ENCODE measurements at places on chromosomes 2 and 18.

DNA sequence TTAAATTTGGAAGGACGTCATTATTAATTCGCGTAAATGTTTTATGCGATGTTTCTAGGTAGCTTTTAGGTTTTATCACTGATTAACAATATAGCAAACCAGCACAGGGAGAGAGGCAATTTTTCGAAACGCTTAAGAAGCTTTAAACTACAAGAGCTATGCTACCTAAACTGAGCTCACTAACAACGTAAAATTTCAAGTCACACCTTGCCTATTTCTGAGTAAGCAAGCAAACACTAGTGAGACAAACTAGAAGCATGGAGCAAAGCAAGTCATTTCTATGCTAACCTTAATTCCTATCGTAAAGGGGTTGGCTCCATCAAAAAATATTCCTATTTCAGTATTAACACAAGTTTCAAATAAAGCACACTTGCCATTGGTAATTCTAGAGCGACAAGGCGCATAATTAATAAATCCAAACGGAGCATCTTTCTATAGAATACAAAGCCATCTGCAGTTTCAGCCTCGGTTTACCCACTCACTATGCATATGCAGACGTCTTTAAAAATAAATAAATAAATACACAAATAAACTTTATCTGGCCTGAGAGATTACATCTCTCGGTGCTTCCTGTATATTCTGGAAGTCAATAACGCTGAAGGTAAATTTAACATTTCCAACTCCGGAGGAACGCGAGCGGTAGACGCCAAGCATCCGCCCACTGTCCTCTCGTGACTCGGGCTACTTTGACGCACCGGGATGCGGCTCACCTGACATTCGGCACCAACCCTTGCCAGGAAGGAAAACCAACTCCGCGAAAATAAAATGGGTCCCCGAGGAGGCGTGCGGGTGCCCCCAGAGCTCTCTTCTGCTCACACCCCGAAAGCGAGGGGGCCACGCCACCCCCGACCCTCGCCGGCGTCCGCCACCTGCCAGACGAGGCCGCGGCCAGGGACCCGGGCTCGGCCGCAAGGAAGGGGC lies 947 bp downstream of the ITSN2 start:
- peak; percentile 67 for DNase-seq

GRCh38 chr2:8456151-8457091 lies 225.4 kb upstream of the ID2 start:
- peak; percentile 42 for DNase-seq

GRCh38 chr2:197386242-197386641 lies 48.6 kb downstream of the SF3B1 start:
- DNase-seq = no peak

DNA sequence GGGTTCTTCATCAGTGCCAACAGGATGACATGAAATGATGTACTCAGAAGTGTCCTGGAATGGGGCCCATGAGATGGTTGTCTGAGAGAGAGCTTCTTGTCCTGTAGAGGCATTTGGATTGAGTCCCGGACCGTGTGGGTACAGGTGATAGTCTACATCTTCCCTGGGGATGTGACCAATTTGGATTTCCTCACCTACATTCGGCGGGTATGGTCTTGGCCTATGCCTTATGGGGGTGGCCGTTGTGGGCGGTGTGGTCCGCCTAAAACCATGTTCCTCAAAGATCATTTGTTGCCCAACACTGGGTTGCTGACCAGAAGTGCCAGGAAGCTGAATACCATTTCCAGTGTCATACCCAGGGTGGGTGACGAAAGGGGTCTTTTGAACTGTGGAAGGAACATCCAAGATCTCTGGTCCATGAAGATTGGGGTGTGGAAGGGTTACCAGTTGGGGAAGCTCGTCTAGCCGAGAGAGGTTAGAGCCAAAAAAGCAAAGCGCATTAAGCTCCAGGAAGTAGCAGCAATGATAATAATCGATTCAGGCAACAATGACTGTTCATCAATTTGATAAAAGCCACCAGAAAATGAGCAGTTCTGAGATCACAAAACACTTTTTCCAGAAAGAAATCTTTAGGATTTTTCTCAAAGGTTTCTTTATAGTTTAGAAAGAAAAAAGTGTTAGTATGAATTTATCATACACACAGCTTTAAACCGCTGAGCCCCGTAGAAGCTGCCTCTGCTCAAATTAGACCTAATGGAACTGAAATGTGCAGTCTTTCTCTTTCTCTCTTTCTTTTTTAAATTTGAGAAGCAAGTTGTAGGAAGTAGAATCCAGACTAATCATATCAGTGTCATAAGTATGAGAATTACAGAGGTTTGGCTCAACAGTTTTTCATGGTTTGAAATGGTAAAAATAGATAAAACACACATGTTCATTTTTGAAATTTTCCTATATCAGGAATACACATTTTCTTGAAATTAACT lies 60.3 kb downstream of the ATIC start:
- no peak for DNase-seq

DNA sequence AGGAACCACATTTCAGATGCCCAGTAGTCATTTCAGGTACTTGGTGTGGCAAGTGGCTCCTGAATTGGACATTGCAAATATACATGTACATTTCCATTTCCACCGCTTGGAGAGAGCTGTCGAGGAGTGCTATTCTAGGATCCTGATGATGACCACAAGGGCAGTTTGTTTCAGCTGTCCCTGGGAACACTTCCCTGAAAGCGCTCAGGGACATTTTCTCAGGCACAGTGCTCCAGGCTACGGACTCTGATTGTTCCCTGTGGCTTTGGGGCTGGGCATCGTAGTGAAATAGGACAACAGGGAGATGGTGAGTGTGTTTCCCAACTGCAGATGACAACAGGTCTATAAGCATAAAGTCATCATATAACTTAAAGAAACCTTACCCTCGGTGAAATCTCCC lies 3.1 kb downstream of the DBI start:
- no peak for DNase-seq

GRCh38 chr18:38456253-38456652 lies 890.7 kb upstream of the CELF4 start:
- no peak for DNase-seq

DNA sequence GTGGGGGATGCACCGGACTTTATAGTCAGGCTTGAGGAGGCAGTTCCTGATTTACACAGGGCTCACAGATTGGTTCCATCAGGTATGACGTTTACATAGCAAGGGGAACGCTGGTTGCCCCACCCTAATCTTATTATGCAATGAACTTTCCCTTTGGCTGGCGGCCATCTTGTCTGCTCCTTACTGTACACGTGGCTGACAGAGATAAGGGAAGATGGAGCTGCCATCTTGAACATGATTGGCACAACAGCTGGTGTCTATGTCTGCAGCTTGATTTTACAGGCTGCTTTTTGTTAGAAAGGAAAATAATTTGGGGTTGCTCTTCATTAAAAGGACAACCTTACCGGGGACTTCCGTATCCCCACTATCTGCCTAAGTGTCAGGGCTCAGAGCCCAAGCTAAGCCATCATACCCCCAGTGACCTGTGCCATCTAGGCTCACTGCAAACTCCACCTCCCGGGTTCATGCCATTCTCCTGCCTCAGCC lies 33.5 kb upstream of the ATG16L1 start:
- no peak for DNase-seq

DNA sequence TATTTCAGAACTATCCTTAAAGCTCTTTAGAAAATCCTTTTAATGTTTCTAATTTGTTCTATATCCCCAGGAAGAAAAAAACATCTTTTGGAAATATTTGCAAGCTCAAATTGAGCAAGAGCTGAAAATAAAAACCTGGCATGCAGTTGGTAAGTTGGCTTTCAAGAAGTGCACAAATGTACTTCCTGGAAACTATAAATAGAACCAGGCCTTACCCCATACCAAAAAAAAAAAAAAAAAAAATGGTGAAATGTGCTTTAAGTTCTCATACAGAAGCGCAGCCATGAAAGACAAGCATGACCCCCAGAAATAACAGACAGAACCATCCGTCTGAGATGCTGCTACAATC lies 178.5 kb downstream of the HDAC4 start:
- no peak for DNase-seq

DNA sequence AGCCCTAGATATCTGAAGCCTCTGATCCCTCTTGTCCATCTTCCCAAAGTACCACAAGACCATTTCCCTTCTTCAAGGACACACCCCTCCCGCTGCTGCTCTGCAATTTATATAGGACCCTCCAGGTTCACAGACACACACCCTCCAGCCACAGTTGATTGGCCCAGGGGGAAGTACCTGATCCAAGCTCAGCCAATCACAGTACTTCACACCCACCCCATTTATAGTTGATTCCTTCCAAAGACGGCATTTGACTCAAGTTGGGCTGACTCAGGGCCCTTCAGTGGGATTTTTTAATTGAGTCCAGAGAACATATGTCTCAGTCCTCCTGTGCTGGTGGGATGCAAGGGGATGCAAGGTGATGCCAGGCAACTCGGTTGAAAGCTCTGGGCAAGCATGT lies 59.2 kb downstream of the GYPC start:
- DNase-seq = no peak

DNA sequence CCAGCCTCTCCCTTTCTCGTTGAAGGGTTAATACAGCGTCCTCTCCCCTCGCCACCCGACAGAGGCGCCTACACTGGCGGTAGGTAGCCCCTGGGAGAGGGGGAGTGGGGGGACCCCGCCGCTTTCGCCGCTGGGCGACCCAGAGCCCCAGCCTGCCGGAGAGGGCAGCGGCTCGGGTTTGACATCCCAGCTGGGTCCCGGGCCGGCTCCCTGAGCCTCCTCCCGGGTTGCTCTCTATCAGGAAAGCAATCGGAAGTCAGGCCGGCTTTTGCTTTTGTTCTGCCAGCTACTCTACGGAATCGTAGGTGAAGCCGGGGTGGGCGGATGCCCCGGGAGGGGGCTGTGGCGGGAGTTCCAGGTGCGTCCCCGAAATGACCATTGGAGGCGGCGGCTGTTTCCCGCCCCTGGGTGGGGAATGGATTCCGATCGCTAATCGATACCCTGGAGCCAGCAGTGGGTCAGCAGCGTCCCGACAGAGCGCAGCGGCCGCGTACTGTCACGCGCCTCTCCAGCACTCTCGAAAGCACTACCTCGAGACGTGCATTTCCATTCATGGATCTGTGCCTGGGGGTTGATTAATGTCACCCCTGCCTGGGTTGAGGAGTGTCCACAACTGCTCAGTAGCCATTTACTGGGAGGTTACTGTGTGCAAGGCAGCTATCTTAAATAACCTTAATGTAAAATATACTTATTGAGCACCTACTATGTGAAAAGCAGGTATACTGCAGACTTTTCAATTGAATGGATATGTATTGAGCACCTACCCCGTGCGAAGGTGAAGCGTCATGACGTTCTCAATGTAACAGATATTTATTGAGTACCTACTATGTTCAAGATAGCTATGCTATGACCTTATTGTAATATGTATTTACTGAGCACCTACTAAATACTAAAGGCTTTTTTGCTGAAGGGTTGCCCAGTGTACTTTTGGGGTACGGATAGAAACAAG lies 1.1 kb downstream of the MAPK4 start:
- DNase-seq = peak; percentile 46

- DNase-seq = peak; percentile 60
Measured at GRCh38 chr18:23135550-23136325, 453 bp downstream of the CABLES1 start.

DNA sequence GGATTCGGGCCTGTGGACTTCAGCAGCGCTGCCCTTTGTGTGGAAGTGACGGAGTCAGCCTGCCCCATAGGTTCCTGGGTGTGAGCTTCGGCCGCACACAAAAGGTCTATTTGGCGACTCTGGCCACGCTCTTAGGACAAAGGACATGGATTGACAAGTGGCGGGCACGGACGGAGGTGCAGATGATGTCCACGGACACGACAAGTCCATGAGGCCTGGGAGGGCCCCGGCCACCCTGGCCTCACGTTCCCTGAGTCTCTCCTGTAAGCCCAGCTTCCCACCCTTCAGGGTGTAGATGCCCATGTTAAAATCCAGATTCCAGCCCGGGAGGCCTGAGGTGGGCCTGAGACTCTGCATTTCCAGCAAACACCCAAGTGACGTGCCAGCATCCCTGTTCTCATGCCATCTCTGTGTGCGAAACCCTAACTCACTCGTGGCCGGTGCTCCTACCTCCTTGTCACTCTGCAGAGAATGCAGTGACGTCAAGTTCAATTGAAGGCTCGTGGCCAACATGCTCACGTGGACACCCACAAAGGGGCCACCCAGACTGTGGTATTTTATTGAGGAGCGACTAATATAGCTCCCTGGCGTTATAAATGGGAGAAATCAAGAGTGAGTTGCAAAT lies 111.7 kb downstream of the RTP5 start:
- DNase-seq = peak; percentile 41

DNA sequence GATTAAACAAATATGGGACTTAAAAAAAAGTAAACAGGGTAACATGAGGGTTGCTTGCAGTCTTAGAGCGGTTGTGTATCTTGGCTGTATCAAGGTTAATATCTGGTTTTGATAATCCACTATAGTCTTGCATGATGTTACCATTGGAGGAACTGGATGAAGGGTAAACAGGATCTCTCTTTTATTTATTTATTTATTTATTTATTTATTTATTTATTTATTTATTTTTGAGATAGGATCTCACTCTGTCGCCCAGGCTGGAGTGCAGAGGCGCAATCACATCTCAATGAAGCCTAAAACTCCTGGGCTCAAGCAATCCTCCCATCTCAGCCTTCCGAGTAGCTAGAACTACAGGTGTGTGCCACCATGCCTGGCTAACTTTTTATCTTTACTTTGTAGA lies 42.9 kb upstream of the FAM124B start:
- no peak for DNase-seq

GRCh38 chr2:222848862-222849261 lies 12.0 kb upstream of the ACSL3 start:
- DNase-seq = no peak

DNA sequence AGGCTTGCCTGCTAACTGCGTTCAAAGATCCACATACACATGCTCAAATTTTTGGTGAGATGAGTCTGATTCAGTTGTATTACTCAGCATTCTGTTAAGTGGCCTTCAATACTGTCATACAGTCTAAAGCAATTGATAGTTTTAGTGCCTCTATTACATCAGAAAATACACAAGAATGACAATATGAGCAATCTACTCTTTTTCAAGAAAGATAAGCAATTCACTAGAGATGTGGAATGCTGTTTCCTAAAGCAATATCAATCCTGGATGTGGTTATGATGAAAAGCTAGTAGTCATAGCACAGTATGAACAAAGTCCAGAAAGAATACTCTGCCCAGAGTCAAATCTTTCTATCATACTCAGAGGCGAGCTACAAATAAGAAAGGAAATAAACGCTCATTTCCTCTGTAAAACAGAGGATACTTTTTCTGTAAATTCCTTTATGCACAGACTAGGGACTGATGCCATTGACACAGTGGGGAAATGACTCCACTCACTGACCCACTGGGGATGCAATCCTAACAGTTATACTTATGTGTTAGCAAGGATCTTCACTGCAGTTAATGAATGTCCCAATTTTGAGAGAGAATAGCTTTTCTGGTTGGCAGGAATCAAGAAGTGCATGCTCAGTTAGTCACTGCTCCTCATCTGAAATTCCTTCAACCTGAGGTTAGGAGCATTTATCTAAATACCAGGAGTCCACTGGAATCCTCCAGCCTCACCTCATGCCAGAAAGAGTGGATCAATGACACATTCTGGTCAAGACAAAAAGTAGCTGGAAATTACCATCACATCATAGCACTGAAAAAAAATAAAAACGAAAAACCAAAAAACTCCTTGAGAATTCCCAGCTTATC lies 83.3 kb downstream of the PDE11A start:
- no peak for DNase-seq

- DNase-seq = no peak
Measured at GRCh38 chr2:137173463-137173862, 408.1 kb downstream of the THSD7B start.

All from left lobe of liver (tissue), 2 donors.